ENCODE measurements at places on chromosomes 7 and 10.

GRCh38 chr10:21724020-21724589 is 190.1 kb downstream of the MLLT10 start:
- no peaks in the 10 kb centered on the region for H3K27me3 ChIP-seq
- peaks cover 12% of the 10 kb centered on the region for H3K4me1 ChIP-seq
- no peak overlapping the region for H3K27ac ChIP-seq
- H3K4me3 ChIP-seq: no peak overlapping the region

- no peak overlapping the region for H3K4me3 ChIP-seq
- no peaks in the 10 kb centered on the region for H3K4me1 ChIP-seq
- no peaks in the 10 kb centered on the region for H3K27me3 ChIP-seq
- peaks cover 82% of the 10 kb centered on the region for H3K36me3 ChIP-seq
- no peak for DNase-seq
- H3K27ac ChIP-seq: no peak overlapping the region
Observed at GRCh38 chr10:119849031-119849789, 23.4 kb downstream of the MCMBP start.

DNA sequence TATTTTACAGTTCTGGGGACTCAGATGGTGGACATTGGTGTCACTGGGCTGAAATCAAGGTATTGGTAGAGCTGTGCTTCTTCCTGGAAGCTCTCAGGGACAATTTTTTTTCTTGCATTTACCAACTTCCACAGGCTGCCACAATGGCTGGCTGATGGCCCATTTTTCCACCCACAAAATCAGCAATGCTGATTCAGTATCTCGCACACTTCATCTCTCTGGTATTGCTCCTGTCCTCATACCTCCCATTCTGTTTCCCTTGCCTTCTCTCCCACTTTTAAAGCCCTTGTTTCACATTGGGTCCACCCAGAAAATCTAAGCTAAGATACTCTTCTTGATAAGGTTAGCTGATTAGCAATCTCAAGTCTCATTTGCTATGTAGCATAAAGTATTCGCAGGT is 530.9 kb upstream of the POM121L12 start:
- no peak overlapping the region for H3K4me3 ChIP-seq
- no peaks in the 10 kb centered on the region for H3K4me1 ChIP-seq
- H3K27me3 ChIP-seq: no peaks in the 10 kb centered on the region
- H3K27ac ChIP-seq: no peak overlapping the region
- no peak for DNase-seq
- H3K36me3 ChIP-seq: no peaks in the 10 kb centered on the region

DNA sequence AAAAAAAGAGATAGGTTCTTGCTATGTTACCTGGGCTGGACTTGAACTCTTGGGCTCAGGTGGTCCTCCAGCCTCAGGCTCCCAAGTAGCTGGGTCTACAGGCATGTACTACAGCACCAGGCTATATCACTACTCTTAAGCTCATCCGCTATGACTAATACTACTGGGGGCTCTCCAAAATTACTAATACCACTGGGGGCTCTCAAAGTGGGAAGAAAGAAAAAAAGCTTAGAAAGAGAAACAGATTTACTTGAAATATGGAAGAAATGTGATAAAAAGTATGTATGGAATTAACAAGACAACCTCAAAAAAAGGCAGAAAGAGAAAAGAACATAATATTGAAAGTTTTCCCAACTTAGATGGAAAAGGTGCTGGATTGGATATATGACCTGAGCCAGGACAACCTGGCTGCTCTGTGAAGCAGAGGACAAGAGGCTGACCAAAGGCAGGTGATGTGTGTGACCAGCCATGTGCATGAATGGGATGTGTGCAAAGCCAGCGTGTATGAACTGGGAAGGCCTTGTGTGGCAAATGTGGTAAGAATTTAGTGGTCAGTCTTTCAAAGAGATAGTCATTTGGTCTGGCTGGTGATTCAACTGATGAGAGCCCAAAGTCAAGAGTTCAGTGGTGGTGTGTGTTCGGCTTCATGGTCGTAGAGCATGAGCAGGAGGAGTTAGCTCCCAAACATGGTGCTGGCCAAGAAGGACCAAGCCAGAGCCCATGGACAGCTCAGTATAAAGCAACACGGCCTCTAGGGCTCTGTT is 232.4 kb upstream of the KLF14 start:
- H3K4me3 ChIP-seq: no peak overlapping the region
- no peaks in the 10 kb centered on the region for H3K4me1 ChIP-seq
- no peaks in the 10 kb centered on the region for H3K36me3 ChIP-seq

GRCh38 chr10:132743925-132744490 is 41.9 kb downstream of the NKX6-2 start:
- peak overlapping the region; percentile 53 for H3K27ac ChIP-seq
- H3K36me3 ChIP-seq: peaks cover 25% of the 10 kb centered on the region
- H3K4me1 ChIP-seq: no peaks in the 10 kb centered on the region
- H3K27me3 ChIP-seq: no peaks in the 10 kb centered on the region
- no peak for DNase-seq
- no peak overlapping the region for H3K4me3 ChIP-seq

GRCh38 chr10:28664369-28664740 is 13.0 kb upstream of the BAMBI start:
- DNase-seq: no peak
- peaks cover 16% of the 10 kb centered on the region for H3K27me3 ChIP-seq
- no peaks in the 10 kb centered on the region for H3K4me1 ChIP-seq
- H3K36me3 ChIP-seq: no peaks in the 10 kb centered on the region
- H3K4me3 ChIP-seq: no peak overlapping the region

- no peaks in the 10 kb centered on the region for H3K4me1 ChIP-seq
- DNase-seq: no peak
- no peak overlapping the region for H3K27ac ChIP-seq
- no peak overlapping the region for H3K4me3 ChIP-seq
- no peaks in the 10 kb centered on the region for H3K36me3 ChIP-seq
Observed at GRCh38 chr7:99211241-99211602, 3.3 kb upstream of the KPNA7 start.

DNA sequence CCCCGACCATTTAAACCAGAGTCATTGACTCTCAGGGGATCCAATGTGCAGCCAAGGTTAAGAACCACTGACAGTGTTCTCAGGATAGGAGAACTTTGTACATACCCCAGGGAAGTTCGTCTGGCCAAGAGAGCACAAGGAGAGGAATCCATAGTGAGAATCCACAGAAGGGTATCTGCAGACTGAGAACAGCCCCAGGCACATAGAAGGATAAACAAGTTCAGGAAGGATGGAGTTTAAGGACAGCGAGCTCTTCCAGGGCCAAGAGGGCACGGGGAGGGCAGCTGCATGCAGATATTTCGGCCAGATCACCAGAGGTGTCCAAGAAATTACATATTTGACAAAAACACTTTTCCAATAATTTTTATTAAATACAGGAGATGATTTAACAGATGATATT is 16.4 kb downstream of the BLNK start:
- H3K36me3 ChIP-seq: no peaks in the 10 kb centered on the region
- no peak for DNase-seq
- H3K27ac ChIP-seq: no peak overlapping the region
- H3K27me3 ChIP-seq: no peaks in the 10 kb centered on the region
- no peak overlapping the region for H3K4me3 ChIP-seq

DNA sequence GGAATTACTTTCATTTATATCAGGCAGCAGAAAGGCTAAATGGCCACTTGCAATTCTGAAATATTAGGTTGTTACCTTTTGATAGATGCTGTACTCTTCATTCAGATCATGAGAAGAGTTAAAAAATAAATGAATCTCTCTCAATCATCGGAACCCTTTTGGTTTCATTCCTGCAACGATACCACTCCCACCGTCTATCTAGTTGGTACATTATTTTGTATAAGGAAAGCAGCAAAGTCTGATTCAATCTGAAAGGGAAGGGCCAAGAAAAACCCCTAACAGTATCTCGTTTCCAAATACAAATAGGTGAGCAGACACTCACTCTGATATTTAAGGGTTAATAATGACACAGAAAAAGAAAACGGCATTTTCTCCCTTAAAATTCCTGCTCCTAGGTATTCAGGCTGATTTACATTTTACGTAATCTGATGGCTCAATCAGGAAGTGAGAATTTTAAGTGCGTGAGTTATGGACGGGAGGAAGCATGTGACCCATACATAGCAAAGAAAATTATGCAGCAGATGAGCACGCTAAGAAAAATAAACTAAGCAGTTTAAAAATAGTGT is 209.4 kb upstream of the KLF14 start:
- H3K36me3 ChIP-seq: no peaks in the 10 kb centered on the region
- peak overlapping the region; percentile 90 for H3K27ac ChIP-seq
- H3K4me1 ChIP-seq: peaks cover 45% of the 10 kb centered on the region
- DNase-seq: no peak
- no peaks in the 10 kb centered on the region for H3K27me3 ChIP-seq

All from tibial nerve (tissue), 4 donors.